ENCODE measurements at places on chromosomes 7 and 10.

DNA sequence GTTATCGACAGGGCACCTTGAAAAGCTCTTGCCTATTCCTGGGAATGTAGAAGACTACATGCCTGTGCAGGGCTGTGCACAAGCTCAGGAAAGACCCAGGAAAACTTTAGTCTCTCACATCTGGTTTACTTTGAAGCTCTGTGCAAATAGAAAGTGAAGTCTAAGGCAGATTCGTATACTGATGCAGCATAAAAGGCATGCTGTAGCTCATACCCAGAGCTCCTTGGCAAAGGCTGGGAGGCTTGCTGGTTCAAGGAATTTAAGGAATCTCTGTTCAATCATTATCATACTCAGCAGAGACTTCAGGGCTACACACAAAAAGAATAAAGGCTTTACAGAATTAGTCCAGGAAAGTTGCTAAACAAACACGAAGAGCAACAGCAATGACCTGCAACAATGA lies 192.0 kb downstream of the OTUD1 start:
- DNase-seq: no peak

DNA sequence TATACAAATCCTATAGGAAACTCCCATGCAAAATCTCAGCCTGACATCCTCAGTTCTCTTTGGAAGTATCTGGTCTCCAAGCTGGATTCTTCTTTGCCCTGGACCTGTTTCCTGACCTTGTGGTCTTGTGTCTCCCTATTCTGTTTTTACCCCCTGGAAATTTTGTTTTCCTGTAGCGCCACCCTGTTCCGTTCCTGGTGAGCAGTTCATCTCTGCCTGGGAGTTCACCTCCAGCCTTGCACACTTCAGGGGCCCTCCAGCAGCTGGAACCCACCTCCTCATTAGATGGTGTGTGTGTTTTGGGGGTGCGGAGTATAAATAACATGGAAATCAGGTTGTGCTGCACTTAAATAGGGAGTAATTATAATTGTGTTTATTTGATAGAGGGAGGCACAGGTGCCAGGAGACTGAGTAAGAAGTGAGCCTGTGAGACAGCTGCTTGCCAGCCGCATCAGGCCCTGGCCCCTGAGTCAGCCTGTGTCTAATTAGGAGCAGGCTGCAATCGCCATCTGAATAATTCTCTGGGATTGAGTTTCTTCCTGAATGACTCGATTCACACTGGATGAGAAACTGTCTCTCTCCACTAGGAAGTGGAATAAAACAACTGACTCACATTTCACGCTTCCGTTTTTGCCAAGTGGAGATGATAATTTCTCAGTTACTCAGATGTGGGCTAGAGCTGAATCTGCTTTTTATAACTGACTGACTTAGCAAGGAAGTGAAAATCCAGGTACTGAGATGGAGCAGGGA lies 69.4 kb upstream of the HECTD2 start:
- DNase-seq: peak; percentile 13

DNA sequence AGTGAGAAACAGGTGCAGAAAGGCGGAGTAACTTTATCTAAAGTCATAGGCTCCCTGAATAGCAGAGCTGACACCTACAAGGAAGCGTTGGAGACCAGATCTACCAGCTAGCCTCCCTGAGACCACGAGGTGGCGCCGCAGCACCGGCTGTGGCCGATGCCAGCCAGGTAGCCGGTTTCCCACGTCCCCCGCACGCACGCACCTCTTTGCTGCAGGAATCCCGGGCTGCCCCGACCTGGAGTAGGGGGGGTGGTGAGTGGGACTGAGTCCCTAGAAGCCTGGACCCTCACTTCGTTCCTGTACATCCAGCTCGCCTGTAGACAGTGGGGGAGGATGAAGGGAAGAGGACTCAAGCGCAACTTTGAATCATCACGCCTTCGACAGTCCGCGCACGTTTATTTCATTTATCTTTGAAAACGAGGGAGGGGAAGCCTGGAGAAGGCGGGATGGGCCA lies 3.7 kb downstream of the ELOVL3 start:
- peak; percentile 89 for DNase-seq

DNA sequence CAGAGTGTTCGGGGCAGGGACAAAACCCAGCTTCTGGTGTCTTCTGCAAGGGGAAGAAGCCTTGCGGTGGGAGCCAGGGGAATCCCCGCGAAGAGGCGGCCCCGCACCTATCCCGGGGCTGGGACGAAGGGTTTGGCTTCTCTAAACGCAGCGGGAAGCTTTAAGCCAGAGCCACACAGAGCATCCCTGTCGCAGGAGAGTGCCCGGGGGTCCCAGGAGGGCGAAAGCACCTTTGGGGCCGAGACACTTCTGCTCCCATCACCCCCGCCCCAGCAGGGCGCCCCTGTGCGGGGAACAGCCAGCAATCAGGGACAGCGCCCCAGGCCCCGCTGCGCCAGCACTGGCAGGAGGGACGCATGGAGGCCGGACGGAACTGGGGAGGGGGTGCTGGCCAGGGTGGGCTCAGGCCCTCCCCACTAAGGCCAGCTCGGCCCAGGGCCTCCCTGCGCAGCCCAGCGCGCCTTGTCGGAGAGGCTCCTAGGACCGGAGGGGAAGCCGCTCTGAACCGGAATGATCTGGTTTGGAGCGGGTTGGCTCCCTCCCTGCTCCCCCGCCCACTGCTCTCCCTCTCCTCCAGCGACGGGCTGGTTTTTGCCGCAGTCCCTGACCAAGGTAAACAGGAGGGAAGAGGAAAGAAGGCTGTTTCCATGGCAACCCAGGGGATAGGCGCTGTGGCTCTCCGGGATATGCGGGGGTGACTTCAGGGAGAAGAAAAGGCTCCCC lies 63.9 kb downstream of the TMEM209 start:
- peak; percentile 11 for DNase-seq

DNA sequence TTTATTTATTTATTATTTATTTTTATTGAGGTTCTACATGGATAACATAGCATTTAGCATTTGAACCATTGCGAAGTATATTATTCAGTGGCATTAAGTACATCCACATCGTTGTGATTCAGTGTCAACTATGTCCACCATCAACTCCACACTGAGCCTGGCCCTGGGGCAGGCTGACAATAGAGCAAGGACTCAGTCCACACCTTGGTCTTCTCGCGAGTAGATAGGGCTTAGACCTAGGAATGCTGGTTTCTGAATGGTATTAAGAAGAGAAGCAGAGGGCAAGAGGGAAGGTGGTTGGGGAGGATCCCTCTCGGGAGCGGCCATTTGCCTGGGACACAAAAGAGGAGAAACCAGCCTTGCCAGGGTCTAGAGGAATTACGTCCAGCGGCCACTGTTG lies 599.2 kb upstream of the MGMT start:
- no peak for DNase-seq

- DNase-seq: peak; percentile 59
Measured at GRCh38 chr7:28192786-28193585, 12.4 kb upstream of the JAZF1 start.

DNA sequence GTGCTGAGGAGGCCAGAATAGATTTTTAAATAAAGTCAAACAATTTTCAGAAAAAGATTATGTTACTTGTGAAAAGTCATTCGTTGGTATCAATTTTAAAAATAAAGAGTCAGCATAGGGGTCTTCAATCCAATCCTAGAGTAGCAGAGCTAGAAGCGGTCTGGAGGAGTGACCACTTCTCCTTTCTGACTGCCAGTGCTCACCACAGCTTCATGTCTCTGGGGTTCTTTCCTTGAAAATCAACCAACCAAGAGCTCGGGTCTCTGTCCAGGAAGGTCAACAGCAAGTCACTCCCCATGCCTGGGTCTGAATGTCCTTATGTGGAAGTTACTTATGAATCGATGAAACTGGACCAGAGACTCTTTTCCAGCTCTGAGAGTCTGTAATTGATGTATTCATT lies 14.3 kb downstream of the PTPRN2 start:
- peak; percentile 5 for DNase-seq

GRCh38 chr10:119640384-119640783 lies 10.8 kb upstream of the BAG3 start:
- no peak for DNase-seq

DNA sequence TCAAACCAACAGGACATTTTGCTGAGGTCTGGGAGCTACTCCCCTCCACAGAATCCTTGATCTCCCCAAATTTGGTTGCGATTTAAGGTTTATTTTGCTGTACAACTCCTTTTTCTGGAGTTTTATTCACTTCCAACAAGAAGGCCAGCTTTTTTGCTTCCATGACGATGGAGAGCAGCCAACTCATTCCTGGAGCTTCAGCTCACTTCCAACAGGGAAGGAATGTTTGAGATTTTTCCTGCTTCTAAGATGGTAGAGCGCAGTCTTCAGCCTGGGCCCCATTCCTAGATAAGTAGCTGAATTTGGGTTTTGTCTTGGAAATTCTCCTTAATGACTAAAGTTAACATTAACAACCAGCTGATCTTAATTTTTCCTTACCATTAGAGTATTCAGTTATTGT lies 30.9 kb upstream of the CREB3L2 start:
- no peak for DNase-seq

DNA sequence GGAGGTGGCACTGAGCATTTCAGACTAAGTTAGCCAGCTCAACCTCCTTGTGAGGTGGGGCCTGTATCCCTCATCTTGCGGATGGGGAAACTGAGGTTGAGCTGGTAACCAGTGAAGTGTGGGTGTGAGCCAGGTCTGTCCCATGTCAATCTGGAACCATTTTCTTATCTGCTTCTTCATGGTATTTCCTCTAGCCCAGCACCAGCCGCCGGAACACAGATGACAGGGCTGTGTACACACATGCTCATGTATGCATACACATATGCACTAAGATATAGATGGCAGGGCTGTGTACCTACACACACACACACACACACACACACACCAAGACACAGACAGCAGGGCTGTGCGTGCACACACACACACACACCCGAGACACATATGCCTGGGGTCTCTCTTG lies 18.5 kb downstream of the RAMP3 start:
- no peak for DNase-seq

DNA sequence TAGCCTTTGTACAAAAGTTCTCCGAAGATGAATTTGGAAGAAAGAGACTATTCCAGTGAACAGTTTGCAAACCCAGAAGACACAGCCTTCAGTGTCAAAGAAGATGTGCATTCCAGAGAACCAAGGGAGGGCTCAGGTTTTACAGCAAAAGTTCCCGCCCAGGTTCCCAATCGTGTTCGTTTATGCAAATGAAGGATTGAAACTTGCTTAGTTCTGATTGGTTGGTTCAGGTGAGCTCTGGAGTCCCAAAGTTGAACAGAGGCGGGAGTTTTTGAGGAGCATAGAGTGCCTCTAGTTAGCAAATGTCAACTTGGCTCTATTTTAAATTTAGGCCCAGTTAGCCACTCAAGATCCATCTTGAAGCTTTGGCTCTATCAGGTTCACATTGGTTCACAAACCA lies 51.3 kb downstream of the TMEM270 start:
- DNase-seq: no peak

GRCh38 chr10:101710059-101710695 lies 15.2 kb upstream of the FBXW4 start:
- no peak for DNase-seq

DNA sequence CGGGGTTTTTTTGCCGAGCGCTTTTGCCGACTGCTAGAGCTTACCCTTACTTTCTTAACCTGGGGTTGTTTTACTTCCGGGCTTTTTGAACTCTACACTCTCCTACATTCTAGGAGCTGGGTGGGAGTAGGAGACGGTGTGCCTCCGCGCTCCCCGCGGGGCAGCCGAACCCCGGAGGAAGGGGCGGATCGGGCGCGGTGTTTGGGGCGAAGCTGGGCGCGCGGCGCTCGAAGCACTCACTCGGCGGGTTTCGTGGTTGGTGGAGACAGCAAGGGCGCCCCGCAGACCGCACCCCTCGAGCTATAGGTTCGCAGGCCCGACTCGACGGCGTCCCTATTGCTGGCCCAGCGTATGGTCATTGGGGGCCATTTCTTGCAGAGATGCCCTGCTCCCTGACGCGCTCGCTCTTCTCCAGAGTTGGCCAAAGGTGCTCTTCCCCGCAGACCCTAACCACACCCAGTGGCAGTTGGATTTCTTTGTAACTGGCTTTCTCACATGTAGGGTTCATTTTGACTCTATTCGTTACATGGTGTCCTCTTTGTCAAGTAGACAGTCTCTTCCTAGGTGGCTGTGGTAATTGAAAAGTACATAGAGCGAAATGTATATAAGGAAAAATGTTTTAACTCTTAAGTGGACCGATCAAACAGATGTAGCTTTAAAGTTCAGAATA lies 364 bp downstream of the ZNF518A start:
- peak; percentile 95 for DNase-seq

- peak; percentile 82 for DNase-seq
Measured at GRCh38 chr10:124279882-124280281, 138.8 kb downstream of the OAT start.

DNA sequence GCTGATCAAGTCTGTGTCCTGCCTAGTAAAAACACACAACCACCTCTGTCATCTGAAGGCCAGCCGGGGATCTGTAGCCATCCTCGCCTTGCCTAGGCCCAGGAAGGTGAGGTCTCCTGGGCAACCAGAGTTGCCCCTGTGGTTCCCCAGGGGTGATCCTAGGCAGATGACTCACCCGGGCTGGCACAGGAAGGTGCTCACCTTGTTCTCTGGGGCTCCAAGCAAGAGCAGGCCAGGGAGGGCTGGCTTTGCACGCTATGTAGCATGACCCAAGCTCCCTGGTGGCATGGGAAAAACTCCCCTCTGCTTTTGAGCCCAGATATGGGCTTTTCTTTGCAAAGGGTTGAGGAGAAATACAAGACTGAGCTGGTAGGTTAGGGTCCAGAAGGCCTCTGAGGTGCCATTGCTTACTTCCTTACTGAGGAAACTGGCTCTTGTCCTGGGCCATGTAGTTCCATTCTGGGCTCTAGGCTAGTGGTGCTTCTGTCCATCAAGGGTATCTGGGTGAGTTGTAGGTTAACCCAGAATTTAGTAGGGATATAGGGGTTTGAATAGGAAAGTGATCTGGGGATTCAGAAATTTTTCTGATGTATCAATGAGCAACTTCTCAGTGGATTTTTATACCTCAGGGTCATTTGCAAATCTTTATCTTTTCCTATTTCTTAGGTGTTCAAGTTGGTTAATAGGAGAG lies 112.0 kb downstream of the NT5C2 start:
- DNase-seq: no peak

GRCh38 chr10:114012650-114013049 lies 31.0 kb upstream of the ADRB1 start:
- no peak for DNase-seq

GRCh38 chr10:132069122-132069848 lies 3.5 kb downstream of the JAKMIP3 start:
- no peak for DNase-seq

DNA sequence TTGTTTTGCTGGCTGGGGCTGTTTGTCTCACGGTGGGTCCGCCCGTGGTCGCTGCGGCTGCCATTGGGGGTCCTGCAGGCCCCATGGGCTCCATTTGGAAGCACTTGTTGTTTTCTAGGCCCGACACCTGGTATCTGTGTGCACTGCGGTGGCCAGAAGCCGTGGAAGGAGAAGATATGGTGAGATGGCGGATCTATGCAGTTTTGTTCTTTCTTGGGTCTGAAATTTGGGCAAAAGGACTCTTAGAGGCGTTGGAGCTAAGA lies 109.5 kb upstream of the SHH start:
- DNase-seq: no peak

GRCh38 chr7:148306759-148307158 lies 283.8 kb upstream of the C7orf33 start:
- DNase-seq: peak; percentile 38

GRCh38 chr7:43954524-43955228 lies 28.4 kb downstream of the UBE2D4 start:
- no peak for DNase-seq

- DNase-seq: peak; percentile 26
Measured at GRCh38 chr10:77319557-77319956, 318.1 kb downstream of the KCNMA1 start.

Data from suppressor macrophage (primary cell).